ENCODE measurements at places on chromosomes 12 and 14. TPM values are rescaled to one million over a fixed set of nuclear protein-coding genes. Genes with fewer than 3 reads are reported as not detected.

DNA sequence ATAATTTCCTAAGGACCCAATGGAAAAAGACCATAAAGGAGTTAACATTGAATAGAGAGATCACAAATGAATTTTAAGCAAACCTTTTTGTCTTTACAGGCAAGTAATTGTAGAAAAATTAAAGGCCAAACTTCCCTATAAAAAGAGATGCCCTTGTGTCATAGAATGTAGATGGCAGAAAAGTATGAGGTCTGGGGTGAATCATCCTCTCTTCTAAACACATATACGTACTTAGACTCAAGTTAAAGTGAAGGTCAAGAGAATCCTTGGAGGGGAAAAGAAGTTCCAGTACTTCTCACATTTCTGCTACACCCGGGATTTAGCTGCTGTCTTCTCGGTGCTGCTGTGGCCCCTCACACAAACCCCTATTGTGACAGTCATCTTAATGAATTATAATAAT lies 116.2 kb upstream of the ARID2 start:
- no peak for ATAC-seq

DNA sequence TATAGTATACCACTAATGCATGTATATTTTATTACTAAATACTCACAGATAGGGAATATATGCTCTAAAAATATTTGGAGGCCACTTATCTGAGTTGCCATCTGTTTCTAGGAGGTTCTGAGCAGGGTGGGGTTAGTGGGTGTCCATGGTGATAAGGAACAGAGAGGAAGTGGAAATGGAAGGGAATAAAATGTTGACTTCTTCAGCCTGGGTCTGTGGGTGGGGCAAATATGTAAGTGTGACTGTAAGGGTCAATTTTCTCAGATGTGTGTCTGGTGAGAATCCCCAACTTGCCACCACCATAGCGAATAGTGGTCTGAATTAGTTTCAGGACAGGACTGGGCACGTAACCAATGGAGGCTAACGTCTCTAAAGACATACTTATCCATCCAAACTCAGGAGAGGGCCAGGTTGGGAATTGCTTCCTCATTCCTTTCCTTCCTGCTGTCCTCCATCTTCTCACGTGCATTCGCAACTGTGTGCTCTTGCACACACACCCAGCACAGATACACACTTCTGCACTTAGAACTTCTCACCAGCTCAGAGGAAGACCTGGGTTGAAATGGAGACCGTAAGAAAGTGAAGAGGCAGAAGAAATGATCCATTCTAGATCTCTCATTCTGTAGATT lies 54.2 kb upstream of the GZMB start:
- no peak for ATAC-seq

GRCh38 chr14:81133400-81133799 lies 87.4 kb downstream of the GTF2A1 start:
- no peak for ATAC-seq

DNA sequence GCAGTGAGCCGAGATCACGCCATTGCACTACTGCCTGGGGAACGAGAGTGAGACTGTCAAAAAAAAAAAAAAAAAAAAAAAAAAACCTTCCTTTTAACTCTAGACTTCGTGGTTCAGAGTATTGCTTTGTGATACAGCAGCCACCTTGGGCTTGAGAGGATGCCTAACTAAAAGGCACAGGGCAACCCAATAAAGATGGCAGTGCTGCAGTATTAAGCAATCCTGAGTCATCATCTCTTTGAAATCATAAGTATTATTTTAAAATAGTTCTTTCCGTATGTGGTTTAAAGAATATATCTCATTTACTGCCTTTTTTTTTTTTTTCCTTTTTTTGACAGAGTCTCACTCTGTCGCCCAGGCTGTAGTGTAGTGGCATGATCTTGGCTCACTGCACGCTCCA lies 116.1 kb downstream of the PLEKHA5 start:
- ATAC-seq = no peak

- no peak for ATAC-seq
Observed at GRCh38 chr14:47194055-47194454, 481.4 kb downstream of the MDGA2 start.

FMNL3 gene
- total RNA-seq = 19.9 TPM

DNA sequence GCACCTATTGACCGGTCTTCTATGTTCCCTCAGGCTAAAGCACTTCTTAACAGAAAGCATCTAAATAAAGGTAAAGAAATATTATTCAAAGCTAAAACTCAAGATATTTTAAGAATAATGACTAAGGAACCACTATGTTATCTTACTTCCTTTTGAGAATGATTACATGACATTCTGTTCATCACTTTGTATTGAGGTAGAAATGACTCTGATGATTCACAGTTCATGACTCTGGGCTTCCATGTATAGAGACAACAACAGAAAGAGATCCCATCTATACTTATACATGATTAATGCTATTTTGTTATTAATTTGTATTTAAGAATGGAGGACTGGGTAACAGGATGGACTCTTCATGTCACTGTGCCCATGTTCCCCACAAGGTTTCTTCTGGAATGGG lies 218.3 kb upstream of the OR4E1 start:
- peak; percentile 74 for ATAC-seq
